ENCODE measurements at places on chromosomes 5 and 9. TPM values are rescaled to one million over a fixed set of nuclear protein-coding genes. Genes with fewer than 3 reads are reported as not detected.

DNA sequence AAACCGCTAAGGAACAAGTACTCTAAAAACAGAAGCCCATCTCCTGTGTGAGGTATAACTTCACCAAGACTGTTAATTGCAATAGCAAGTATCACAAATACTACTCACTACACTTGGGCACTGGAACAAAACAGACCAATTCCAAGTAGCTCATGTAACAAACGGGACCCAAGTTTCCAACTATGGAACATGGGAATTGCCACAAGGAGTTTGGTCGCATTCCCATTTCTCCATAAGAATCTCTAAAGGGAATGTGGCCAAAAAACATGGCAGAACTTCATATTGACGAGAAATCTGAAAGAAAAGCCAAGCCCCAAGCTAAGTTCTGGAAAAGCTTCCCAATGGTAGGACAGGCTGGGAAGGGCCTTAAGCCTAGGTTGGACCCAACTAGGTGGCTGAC is 162.5 kb downstream of the MAPKAP1 start:
- DNase-seq = no peak
- peak overlapping the region; percentile 16 for H3K27ac ChIP-seq
- H3K27me3 ChIP-seq = no peaks in the 10 kb centered on the region

DNA sequence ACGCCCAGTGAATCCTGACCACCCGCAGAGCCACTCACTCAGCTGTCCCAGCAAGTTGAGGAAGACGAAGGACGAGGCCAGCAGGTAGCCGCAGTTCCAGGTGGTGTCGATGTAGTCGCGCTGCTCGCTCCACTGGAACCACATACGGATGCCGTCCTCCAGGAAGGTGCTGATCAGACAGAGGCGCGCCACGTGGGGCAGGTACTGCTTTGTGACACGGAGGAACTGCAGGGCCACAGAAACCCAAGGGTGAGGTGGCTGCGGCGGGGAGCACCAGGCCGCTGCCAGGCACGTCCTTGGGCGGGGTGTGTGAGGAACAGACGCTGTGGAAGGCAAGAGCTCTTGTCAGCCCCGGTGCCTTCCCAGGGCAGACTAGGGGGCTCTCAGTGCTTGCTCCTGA is 8.6 kb downstream of the SURF4 start:
- H3K36me3 ChIP-seq = no peaks in the 10 kb centered on the region
- H3K27me3 ChIP-seq = no peaks in the 10 kb centered on the region
- DNase-seq = no peak
- H3K27ac ChIP-seq = no peak overlapping the region
- H3K4me1 ChIP-seq = peaks cover 62% of the 10 kb centered on the region
- no peak overlapping the region for H3K4me3 ChIP-seq

DNA sequence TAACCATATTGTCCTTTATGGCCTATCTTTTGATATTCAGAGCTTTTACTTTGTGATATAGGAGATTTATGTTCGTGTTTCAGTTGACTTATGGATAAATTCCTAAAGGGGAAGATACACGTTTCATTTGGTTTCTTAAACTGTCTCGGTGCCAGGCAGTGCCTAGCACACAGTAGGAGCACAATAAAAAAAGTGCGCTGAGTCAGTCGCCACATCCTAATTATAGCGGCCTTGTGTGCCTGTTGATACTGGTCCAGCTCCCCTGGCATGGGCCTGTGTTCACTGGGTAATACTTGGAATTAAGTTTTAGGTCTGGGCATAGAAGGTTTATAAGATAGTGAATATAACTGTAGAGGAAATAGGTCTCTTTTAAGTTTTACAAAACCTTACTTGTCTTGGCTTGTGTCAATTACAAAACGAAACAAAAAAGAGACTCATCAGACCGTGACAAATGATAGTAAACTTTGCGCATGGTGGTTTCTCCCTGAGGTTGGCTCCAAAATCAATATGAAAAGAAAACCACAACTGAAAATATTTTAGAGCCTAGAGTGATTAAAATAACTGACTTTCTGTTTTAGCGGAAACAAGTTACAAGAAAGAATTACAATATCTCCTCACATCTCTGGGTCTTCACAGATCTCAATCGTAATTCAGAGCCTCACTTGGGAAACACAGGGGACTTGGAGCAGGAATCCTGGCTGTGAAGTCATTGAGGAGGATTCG is 84.8 kb downstream of the MVB12B start:
- peak overlapping the region; percentile 63 for H3K27ac ChIP-seq
- peaks cover 25% of the 10 kb centered on the region for H3K4me1 ChIP-seq
- peak overlapping the region; percentile 0 for H3K4me3 ChIP-seq
- peak; percentile 41 for DNase-seq
- peaks cover 4% of the 10 kb centered on the region for H3K36me3 ChIP-seq

IGFBPL1 gene
- not detected for polyA plus RNA-seq

DNA sequence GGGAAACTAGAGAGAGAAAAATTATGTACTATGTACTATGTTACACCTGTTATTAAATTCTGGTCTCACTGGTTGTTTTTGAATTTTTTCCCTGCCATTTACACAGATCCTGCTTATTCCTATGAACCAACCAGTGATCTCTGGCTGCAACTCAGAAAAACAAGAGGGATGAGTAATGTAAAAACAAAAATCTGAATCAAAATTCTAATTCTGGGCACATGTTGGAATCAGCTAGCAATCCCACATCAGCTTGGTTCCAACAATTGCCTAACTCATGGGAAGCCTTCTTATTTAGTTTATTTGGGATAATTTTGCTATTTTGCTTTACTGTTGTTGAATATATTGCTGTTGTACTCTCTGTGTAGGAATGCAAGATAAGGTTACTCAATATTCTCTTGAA is 78.3 kb downstream of the PLK2 start:
- H3K27ac ChIP-seq = no peak overlapping the region
- no peaks in the 10 kb centered on the region for H3K27me3 ChIP-seq
- no peak for DNase-seq
- no peaks in the 10 kb centered on the region for H3K36me3 ChIP-seq
- no peak overlapping the region for H3K4me3 ChIP-seq

LTC4S gene
- polyA plus RNA-seq = 3.1 TPM

DNA sequence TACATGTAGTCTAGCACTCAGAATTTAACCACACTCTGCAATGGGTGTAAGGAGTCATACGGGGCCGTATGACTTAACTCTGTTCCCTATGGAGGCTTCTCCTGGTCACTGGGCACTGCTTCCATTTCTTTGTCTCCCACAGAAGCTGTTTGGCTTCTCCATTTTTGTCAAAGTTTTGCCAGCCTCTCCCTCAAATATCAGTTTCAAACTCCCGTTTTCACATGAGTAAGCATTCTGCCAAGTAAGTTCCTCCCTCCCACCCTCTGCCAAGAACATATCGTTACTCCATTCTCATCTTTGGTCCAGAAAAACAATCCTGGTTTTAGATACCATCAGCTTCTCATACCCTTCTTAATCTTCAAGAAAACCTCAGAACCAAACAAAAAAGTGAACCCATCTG is 6.1 kb downstream of the AFAP1L1 start:
- no peak overlapping the region for H3K4me3 ChIP-seq
- H3K4me1 ChIP-seq = peaks cover 14% of the 10 kb centered on the region
- H3K27me3 ChIP-seq = no peaks in the 10 kb centered on the region
- no peak for DNase-seq
- no peak overlapping the region for H3K27ac ChIP-seq

DNA sequence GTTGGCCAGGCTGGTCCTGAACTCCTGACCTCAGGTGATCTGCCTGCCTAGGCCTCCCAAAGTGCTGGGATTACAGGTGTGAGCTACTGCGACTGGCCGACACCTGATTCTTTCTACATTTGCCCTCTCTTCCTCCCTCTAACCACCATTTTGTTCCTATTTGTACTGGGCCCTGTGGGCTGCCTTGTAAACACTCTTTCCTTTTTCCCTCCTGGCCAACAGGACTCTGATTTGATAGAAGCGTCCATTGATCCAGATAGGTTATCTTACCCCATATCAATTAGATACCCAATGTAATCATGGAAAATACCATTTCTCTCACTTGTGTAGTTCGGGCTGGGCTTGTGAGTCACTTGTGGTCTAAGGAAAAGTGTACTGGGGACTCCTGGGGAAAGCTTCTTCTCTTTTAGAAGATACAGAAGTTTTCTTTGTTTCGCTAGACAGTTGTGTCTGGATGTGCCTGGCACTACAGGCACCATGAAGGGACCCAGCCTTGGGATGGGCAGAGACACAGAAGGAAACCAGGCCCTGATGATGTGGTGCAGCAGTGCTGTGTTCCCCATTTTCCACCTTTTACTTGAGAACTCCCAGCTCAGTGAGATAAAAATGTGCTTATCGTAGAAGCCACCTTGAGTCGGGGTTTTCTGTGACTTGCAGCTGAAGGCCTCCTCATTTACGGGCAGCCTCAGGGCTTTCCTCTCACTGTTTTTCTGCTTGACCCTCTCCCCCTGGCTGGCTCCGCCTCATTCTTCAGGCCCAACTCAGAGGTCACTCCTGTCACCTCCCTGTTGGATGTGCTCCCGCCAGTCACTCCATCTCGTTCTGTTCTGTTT is 32.8 kb upstream of the CPEB4 start:
- no peaks in the 10 kb centered on the region for H3K27me3 ChIP-seq
- DNase-seq = no peak
- H3K4me1 ChIP-seq = no peaks in the 10 kb centered on the region
- no peaks in the 10 kb centered on the region for H3K36me3 ChIP-seq
- H3K27ac ChIP-seq = no peak overlapping the region

- H3K4me1 ChIP-seq = no peaks in the 10 kb centered on the region
- H3K4me3 ChIP-seq = no peak overlapping the region
- no peak overlapping the region for H3K27ac ChIP-seq
- no peaks in the 10 kb centered on the region for H3K36me3 ChIP-seq
- H3K27me3 ChIP-seq = no peaks in the 10 kb centered on the region
Measured at GRCh38 chr5:103452089-103452488, 110.5 kb downstream of the NUDT12 start.

DNA sequence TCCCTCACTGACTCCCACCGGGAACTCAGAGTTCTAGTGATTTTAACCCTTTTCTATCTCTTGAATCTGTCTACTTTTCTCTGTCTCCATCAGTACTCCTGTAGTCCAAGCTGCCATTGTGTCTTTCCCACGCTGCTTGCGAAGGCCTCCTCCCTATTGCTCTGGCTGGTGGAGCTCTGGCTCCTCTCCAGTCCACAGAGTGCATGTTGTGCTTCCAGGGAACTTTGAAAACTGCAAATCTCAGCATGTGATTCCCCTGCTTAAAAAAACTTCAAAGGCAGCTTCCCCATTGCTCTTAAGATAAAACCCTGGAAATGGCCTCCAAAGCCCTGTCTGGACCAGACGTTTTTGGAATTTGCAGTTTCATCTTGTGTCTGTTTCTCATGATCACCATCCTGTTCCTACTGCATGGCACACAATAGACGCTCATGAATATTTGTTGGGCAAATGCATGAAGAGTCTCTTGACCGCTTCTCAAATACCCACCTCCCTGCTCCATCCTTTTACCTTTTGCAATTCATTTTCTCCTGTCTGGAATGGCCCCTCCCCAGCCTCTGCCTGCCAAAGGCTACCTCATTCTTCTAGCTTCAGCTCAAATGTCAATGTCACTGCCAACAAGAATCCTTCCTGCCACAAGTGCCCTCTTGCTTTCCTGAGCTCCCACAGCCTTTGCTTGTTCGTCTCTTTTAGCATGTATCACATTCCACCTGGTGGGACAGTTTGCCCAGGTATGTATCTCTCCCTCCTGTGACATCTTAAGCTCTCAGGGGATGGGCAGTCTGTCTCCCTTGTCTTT is 293.2 kb downstream of the ARHGAP26 start:
- peaks cover 2% of the 10 kb centered on the region for H3K36me3 ChIP-seq
- DNase-seq = no peak
- H3K4me1 ChIP-seq = peaks cover 24% of the 10 kb centered on the region
- peak overlapping the region; percentile 68 for H3K27ac ChIP-seq
- H3K4me3 ChIP-seq = no peak overlapping the region

HDHD3 gene
- polyA plus RNA-seq = 26.0 TPM

CER1 gene
- polyA plus RNA-seq = not detected
